Urothelium cell line (cell line): ENCODE measurements at places on chromosomes 1 and 21.

- DNase-seq = no peak
Measured at GRCh38 chr1:191174298-191174697, 696.6 kb upstream of the BRINP3 start.

- DNase-seq = no peak
Measured at GRCh38 chr1:100909018-100909417, 13.1 kb downstream of the SLC30A7 start.

DNA sequence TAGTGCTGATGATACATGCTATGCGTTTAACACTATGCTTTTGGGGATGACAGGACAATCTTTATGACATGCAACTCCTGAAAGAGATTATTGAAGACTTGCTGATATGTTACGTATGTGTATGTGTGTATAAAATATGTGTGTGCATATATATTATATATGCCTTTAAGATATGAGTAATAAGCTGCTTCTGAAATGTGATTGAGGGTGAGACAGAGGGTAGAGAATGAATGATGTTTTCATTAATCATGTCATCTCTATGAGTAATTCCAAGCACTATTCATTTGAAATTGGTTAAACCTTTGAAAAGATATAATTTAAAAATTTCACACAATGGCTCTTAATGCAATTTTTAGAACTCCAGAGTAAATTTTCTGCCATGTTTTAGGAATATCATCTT lies 5.8 kb downstream of the BCL9 start:
- no peak for DNase-seq

GRCh38 chr1:50667710-50668356 lies 244.6 kb upstream of the DMRTA2 start:
- DNase-seq = no peak

GRCh38 chr1:59397139-59397858 lies 100.4 kb downstream of the FGGY start:
- DNase-seq = no peak

GRCh38 chr1:186155594-186155993 lies 219.5 kb downstream of the TPR start:
- DNase-seq = peak; percentile 26

GRCh38 chr1:182229921-182230491 lies 161.6 kb downstream of the GLUL start:
- no peak for DNase-seq

DNA sequence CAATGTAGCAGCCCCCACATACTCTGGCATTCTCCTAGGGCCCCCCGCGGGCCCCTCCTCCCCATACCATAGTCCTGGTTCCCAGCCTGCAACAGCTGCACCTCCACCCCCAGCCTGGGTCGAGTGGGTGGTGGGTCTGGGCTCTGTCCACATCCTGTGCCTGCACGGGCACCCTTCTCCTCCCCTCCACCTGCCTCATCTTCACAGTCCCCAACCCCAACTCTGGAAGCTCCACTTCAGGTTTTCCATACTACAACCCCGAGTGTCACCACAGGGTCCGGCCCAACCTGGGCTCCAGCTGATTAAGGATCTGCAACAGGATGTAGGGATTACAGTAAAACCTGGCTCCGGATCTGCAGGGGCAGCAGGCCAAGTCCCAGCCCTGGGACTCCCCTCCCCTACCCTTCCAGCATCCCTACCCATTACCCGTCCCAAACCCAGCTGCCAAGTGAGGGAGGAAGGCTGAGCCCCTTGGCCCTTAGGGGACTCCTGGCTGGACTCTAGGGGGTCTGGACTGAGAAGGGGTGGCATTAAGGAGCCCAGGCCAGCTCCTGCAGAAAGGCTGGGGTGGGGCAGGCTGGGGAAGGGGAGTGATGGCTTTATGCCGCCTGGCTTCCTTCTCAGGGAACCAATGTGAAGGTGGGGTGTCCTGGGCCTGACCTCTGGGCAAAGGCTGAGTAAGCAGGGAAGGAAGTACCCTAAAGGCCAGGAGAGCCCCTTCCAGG lies 116.8 kb downstream of the CASZ1 start:
- peak; percentile 48 for DNase-seq

GRCh38 chr1:150182247-150182646 lies 32.5 kb downstream of the PLEKHO1 start:
- DNase-seq = no peak

- DNase-seq = no peak
Measured at GRCh38 chr1:94104776-94105580, 16.0 kb downstream of the ABCA4 start.

DNA sequence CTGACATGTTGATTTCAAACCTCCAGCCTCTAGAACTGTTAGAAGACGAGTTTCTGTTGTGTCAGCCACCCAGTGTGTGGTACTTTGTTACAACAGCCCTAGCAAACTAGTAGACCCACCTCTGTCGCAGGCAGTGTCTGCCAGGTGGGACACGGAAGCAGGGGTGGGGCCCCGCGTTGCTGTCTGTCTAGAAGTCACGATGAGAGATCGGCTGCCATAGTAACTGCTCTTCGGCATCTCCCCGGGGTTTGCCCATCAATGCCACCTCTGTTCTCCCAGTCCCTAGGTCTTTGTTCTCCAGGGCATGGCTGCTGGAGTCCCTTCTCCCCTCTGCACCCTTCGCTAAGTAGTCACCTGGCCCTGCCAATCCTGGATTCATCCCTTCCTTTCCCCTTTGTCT lies 15.2 kb upstream of the CLSTN1 start:
- DNase-seq = no peak

DNA sequence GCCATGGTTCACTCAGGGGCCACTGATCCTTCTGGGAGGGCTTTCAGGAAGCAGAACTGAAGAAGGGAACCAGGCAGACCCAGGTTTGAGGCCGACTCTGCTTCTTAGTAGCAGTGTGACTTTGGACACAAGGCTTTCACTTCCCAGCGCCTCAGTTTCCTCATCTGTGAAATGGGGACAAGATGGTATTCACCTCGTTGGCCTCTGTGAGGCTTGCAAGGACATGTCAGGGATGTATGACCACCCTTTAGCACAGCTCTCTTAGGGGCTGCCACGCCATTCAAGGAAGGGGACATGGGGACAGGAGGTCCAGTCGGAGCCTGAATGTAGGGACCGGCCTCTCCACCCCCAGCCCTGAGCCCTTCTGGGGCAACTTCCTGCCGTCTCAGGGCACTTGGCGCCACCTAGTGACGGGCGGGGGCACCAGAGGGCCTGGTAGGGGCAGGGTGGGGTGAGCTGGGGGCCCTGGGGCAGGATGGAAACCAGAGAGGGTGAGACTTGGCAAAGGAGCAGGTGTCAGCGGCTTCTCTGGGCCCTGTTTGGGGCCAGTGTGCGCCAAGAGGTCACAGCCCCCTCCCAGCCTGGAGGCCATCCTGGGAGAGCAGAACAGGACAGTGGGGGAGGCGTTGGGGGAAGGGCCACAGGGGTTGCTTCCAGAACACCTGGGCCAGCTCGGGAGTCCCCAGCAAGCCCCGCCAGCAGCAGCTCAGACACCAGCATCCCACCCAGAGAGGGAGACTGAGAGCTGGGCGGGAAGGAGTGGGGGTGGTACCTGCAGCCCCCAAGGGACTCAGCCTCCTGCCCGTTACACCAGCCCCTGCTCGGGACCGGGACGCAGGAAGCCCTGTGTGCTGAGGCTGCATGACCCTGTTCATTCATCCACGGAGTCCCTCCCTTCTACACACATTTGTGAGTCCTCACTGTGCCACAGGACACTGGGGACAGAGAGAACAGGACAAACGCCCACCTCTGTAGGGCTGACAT lies 102.5 kb upstream of the TARDBP start:
- peak; percentile 58 for DNase-seq

- peak; percentile 46 for DNase-seq
Measured at GRCh38 chr21:14259747-14260146, 43.8 kb downstream of the RBM11 start.
